ENCODE measurements at places on chromosomes 11 and 22. TPM values are rescaled to one million over a fixed set of nuclear protein-coding genes. Genes with fewer than 3 reads are reported as not detected.

ADAMTS15 gene
- total RNA-seq = 94.9 TPM

CLDN5 gene
- 0.86 TPM for total RNA-seq

AKIP1 gene
- total RNA-seq = 26.9 TPM

TMPRSS4 gene
- total RNA-seq = not detected

IGLL1 gene
- total RNA-seq = not detected

OR8G1 gene
- total RNA-seq = not detected

KLHL35 gene
- 4.6 TPM for total RNA-seq

RTL10 gene
- 13.3 TPM for total RNA-seq

CSRP3 gene
- total RNA-seq = not detected

MS4A6E gene
- total RNA-seq = not detected

GDPD4 gene
- not detected for total RNA-seq

MAP6 gene
- total RNA-seq = 2.4 TPM

BDNF gene
- 44.0 TPM for total RNA-seq

PTPMT1 gene
- total RNA-seq = 62.2 TPM

HORMAD2 gene
- not detected for total RNA-seq

EHD1 gene
- 121 TPM for total RNA-seq

CLCF1 gene
- 4.4 TPM for total RNA-seq

ESAM gene
- total RNA-seq = 2.9 TPM

GGT1 gene
- total RNA-seq = 0.83 TPM

RIMBP3B gene
- 0.23 TPM for total RNA-seq

MYOD1 gene
- not detected for total RNA-seq

ANKK1 gene
- not detected for total RNA-seq

ANO1 gene
- 3.8 TPM for total RNA-seq

CDHR5 gene
- not detected for total RNA-seq

FLRT1 gene
- total RNA-seq = 0.03 TPM

ANGPTL5 gene
- not detected for total RNA-seq

CCDC188 gene
- 2.7 TPM for total RNA-seq

POLD3 gene
- 7.7 TPM for total RNA-seq

PLEKHA7 gene
- total RNA-seq = 0.39 TPM

FOLR2 gene
- total RNA-seq = not detected

LARGE2 gene
- total RNA-seq = not detected

MRGPRF gene
- 65.7 TPM for total RNA-seq

NELL1 gene
- total RNA-seq = not detected

CBLIF gene
- total RNA-seq = not detected
